ENCODE measurements at places on chromosomes 7 and 10.

DNA sequence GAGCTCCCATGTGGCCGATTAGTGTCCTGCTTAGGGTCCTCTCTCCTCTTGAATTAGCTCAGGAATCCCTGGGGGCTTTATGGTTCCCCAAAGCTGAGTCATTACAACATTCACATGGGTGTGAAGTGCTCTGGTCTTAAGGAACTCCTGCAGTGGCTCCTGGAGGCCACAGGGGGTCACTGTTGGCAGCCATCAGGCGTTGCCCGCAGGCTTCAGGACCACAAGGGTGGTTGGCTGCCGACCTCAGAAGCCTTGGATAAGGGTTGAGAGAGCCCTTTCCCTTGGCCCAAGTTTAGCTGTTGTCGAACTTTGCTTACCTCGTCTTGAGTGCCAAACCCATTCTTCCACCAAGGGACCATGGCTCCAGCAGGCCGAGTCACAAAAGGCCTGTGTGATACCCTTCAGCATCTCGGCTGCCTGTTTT, 61.7 kb downstream of the SH2D4B start:
- peak; percentile 6 for DNase-seq

- DNase-seq: no peak
Observed at GRCh38 chr7:122136639-122137245, 7.3 kb downstream of the AASS start.

- peak; percentile 48 for DNase-seq
Observed at GRCh38 chr7:82044497-82045080, 274.7 kb upstream of the HGF start.

DNA sequence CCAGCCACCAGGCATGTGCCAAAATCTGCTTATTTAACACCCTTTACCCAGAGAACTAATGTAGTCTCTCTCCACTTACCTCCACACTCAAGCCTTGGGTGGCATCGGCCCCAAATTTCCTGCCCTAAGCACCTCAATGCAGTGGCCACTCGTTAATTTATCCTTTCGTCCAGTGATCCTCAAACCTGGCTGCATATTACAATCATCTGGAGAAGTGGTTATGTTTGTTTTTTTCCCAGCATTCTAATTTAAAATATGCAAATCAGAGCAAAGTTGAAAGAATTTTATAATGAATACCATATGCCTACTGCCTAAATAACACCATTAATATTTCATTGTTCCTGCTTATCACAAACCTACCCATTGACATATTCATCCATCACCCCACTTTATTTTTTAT, 25.7 kb downstream of the CREB3L2 start:
- no peak for DNase-seq

GRCh38 chr10:99927721-99928280, 81.9 kb downstream of the DNMBP start:
- DNase-seq: no peak

DNA sequence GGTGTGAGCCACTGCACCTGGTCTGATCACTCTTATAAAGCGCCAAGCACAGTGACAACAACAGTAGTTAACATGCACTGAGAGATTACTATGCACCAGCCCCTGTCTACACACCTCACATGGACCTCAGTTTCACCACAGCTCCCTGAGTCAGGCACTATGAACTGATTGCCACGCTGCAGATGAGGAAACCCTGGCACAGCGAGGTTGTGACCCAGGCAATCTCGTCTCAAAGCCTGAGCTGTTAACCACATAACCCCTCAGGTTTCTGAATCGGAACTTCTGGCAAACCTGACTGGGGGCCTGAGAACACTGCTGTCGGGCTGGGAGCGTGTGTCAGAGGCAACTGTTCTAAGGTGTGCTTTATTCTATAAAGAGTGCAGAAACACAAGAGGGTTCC, 150.8 kb downstream of the RNF216 start:
- no peak for DNase-seq

DNA sequence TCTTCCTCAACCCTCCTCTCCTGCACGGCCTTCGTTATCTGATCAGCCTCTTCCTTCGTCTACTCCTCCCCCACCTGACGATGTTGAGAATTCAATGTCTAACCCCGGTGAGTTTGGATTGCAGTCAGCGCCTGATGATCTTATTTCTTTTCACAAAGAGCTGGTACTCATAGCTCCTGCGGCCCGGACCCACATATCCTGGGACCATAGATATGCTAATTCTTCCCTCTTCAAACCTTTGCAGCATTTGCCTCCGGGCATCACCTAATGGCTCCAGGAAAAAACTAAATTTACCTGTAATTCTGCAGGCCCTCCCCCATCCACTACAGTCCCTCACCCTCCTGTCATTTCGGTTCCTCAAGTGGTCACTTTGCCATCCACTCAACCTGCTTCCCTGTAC, 12.4 kb upstream of the DDC start:
- no peak for DNase-seq

DNA sequence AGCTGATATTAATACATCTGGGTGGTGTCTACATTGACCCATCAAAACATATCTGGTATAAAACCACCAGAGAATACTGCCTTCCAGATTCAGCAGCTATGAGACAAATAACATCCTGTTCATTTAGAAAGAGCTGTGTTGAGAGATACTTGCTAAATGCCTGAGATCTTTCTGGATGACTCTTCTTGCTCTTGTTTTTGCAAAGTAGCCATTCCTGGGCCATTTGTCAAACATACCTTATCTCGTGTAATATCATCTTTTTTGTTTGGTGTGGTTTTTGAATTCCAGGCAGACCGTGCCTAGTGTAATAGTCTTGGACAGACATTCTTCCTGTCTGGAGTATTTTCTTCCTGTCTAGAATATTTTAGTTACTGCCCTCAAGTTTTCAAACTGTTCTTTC, 74.7 kb upstream of the PRR15 start:
- peak; percentile 78 for DNase-seq

- peak; percentile 33 for DNase-seq
Observed at GRCh38 chr10:118216571-118217170, 125.5 kb downstream of the FAM204A start.

- DNase-seq: no peak
Observed at GRCh38 chr10:26423722-26424121, 14.4 kb upstream of the APBB1IP start.

GRCh38 chr10:73591935-73592699, 975 bp upstream of the USP54 start:
- DNase-seq: no peak

- DNase-seq: no peak
Observed at GRCh38 chr10:121059351-121059750, 208.2 kb downstream of the WDR11 start.

DNA sequence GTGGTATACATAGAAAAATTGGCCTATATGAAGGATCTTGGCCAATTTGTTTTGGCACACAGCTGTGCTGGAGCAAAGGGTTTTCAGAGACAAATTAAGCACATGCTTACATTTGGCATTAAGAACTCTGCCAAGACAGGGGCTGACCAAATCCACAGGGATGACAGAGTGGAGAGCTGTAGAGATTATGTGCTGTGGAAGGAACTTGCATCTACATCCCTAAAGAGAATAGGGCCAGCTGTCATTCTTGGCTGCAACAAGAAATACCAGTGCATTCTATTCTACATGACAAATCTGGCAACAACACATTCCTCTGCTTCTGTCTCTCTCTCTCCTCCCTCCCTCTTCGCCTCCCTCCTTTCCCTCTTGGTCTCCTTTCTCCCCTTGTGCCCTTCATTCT, 75.6 kb downstream of the POM121L12 start:
- DNase-seq: no peak

- DNase-seq: no peak
Observed at GRCh38 chr7:11753433-11753832, 78.6 kb downstream of the THSD7A start.

GRCh38 chr10:128027822-128028507, 98.3 kb downstream of the MKI67 start:
- DNase-seq: no peak

DNA sequence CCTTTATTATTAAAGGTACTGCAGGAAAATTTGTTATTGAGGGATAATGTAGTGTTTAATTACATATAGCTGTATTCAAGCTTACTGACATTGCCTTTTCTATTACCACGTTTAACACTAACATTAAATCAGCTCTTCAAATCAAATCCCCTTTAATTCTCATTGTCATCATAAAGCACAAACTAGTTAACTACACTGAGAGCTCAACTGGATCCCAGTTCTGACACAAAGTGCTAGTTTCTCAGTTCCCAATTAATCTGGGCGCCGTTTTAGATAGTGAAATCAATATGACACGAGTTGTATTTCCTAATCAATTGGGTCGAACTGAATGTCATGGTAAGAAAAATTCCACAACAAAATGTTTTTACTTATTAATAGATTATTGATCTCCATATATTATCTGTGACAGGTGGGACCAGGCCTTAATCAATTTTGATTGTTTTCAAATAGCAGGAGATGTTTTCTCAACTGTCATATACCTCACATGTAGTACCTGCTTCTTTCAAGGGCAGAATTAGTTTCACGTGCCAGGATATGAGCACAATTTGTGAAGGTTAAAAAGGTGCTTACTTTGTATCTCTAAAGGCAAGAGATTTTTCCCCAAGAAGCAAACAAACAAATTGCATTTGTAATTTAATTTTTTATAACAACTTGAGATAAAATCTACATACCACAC, 71.0 kb downstream of the AASS start:
- DNase-seq: no peak

- no peak for DNase-seq
Observed at GRCh38 chr10:51203359-51203758, 129.1 kb downstream of the PRKG1 start.

DNA sequence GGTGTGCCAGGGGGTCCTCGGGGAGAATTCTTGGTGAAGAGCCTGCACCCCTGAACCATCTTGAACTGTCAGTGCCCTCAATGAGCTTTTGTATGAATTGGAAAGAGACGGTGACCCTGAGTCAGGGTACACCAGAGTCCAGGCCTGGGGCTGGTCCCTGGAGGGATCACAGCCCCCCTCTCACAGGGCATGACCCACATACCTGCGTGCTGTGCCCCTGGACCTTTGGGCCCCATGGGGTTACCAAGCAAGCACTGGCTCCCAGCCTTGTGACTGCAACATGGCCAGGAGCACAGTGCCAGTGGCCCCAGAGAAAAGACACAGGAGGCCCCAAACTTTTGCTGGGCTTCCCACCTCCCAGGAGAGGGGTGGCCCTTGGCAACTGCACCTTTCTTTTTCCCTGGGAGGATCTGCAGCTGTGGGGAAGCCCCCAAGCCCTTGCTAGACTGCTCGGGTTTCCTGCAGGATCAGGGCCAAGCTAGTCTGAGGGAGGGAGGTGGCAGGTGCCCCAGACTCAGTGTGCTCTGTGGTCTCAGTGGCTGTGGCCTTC, 153.5 kb downstream of the ZNF248 start:
- no peak for DNase-seq

DNA sequence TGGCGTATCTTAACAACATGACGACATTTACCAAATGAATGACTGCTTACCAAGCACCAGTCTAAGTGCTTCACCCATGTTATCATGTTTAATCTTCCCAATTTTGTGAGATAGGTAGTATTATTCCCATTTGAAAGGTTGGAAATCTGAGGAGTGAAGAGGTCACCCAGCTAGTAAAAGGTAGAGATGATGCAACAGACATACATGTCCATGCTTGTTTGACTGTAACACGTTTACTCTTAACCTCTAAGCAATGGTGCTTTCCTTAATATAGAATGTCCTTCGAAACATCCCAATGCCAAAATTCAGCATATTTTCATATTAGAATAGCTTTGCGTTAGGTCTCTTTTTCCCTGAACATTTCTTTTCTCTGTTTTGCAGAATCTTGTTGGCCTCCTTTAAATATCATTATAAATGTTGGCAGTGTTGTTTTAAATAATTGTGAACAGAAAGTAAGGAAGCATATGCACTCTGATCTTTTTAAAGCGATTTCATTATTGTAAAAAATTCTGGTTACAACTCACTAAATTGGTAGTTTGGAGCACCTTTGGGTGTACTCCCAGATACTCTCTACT, 722.8 kb downstream of the AUTS2 start:
- no peak for DNase-seq

- no peak for DNase-seq
Observed at GRCh38 chr7:26376175-26376917, 84.7 kb downstream of the SNX10 start.

DNA sequence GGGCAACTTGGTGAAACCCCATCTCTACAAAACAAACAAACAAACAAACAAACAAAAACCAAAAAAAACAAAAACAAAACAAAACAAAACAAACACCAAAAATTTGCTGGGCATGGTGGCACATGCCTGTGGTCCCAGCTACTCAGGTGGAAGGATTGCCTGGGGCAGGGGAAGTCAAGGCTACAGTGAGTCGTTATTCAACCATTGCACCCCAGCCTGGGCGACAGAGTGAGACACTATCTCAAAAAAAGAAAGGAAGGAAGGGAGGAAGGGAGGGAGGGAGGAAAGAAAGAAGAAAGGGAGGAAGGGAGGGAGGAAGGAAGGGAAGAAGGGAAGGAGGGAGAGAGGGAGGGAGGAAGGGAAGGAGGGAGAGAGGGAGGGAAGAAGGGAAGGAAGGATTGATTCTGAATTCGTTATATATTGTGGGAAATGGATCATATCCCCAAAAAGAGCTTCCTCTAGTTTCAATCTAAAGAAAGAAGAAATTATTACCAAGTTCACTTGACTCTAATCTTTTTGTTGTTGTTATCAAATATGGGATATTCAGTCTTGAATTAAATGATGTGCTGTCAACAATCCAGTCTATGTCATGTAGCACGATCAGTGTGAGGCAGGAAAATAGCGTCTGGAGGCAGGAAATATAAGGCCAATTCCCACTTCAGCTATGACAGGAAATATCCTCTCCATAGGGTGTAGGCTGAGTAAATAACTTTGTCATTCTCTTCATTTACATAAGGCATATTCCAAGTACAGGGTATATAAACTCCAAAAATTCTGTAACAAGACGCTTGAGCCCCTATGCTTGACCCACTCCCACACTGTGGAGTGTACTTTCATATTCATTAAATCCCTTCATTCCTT, 26.2 kb upstream of the TRIM24 start:
- no peak for DNase-seq

GRCh38 chr7:891291-891690, 14.9 kb downstream of the GET4 start:
- DNase-seq: no peak

- no peak for DNase-seq
Observed at GRCh38 chr7:68247571-68247970, 1250.9 kb downstream of the TYW1 start.

GRCh38 chr7:112515989-112516388, 35.2 kb downstream of the LSMEM1 start:
- DNase-seq: no peak

GRCh38 chr10:86688398-86688921, 20.1 kb downstream of the LDB3 start:
- DNase-seq: peak; percentile 37

GRCh38 chr10:117360016-117360415, 15.2 kb downstream of the PDZD8 start:
- DNase-seq: no peak

GRCh38 chr10:79178070-79178576, 109.4 kb downstream of the ZMIZ1 start:
- DNase-seq: no peak
